ENCODE measurements at places on chromosomes 3 and 15. TPM values are rescaled to one million over a fixed set of nuclear protein-coding genes. Genes with fewer than 3 reads are reported as not detected.

Gene CADPS
- total RNA-seq, result not detected

Gene TMC3
- not detected for total RNA-seq

- 0 out of 2 replicates have a peak, but pooled peaks cover 4% of the 10 kb centered on the region for H3K36me3 ChIP-seq
- H3K4me3 ChIP-seq, result no peak overlapping the region
- no peaks in the 10 kb centered on the region for H3K27me3 ChIP-seq
- H3K27ac ChIP-seq, result no peak overlapping the region
These were observed 28.7 kb downstream of the PFN2 start for GRCh38 chr3:149941946-149942345.

Gene IL5RA
- total RNA-seq, result not detected

Gene FILIP1L
- 3.2 TPM for total RNA-seq

- no peaks in the 10 kb centered on the region for H3K4me1 ChIP-seq
- peak; percentile 43 for DNase-seq
These were observed 29.4 kb upstream of the ATP8B4 start for GRCh38 chr15:50148362-50148963.

Gene C3orf52
- 12.6 TPM for total RNA-seq

DNA sequence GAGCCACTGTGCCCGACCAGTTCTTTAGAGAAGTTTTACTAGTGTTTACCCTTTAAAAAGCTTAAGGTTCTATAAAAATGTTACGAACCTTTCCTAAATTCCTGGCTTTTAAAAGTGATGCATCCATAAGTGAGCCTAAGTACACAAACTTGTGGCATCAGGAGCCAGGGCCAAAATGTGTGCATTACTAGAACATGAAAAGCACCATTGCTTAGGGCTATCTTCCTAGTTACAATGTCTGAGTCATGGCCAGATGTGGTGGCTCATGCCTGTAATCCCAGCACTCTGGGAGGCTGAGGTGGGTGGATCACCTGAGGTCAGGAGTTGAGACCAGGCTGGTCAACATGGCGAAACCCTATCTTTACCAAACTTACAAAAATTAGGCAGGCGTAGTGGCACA, 39.9 kb downstream of the LEO1 start:
- H3K27me3 ChIP-seq, result no peaks in the 10 kb centered on the region
- DNase-seq, result no peak
- H3K36me3 ChIP-seq, result no peaks in the 10 kb centered on the region
- no peak overlapping the region for H3K27ac ChIP-seq
- no peak overlapping the region for H3K4me3 ChIP-seq

- H3K4me1 ChIP-seq, result peaks cover 4% of the 10 kb centered on the region
- H3K27me3 ChIP-seq, result no peaks in the 10 kb centered on the region
- no peak overlapping the region for H3K4me3 ChIP-seq
- H3K27ac ChIP-seq, result no peak overlapping the region
- H3K36me3 ChIP-seq, result no peaks in the 10 kb centered on the region
These were observed 16.7 kb upstream of the TBL1XR1 start for GRCh38 chr3:177213801-177214535.

Gene KNL1
- 28.9 TPM for total RNA-seq

DNA sequence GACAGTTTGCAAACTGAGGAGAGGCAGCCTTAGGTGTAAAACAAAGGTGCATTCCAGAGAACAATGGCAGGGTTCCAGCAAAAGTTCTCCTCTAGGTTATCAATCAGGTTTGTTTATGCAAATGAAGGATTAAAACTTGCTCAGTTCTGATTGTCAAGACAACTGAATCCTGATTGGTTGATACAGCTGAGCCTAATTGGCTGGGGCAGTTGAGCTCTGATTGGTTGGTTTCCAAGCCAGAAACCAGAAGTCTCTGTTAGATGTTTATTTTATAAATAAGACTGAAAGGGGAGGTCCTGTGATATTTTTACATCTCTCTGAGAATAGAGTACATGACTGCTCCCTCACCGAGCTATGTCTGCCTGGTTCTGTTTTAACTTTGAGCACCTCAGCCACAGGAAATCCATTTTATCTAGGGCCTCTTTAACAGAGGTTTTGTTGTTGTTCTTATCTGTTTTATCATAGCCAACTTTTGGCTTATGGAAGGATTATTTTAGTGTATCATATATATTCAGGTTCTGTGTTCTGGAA, 37.8 kb downstream of the PPM1L start:
- H3K27me3 ChIP-seq, result no peaks in the 10 kb centered on the region
- no peak overlapping the region for H3K4me3 ChIP-seq
- DNase-seq, result no peak

DNA sequence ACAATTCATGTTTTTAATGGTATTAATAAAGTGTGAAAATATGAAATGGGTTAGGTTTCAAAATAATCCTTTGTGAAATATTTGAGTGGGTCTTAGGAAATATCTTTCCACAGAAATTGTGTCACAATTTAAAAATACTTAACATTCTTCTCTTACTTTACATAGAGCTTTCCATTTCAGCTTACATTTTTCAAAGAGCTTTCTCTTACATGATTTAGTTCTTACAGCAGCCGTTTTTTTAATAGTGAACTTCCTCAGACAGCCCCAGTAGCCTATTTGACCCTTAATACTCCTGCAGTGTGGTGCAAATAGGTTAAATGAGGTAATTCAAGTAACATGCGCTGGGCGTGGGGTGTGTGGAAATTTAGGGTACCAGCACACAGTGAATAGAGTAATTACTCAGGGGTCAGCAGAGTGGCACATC, 21.8 kb downstream of the P2RY12 start:
- no peak overlapping the region for H3K4me3 ChIP-seq
- no peak overlapping the region for H3K27ac ChIP-seq
- no peaks in the 10 kb centered on the region for H3K4me1 ChIP-seq
- H3K27me3 ChIP-seq, result no peaks in the 10 kb centered on the region
- DNase-seq, result no peak

Measured in Panc1 (cell line).